NCI-H226 (cell line): ENCODE measurements at places on chromosomes 7 and 10.

DNA sequence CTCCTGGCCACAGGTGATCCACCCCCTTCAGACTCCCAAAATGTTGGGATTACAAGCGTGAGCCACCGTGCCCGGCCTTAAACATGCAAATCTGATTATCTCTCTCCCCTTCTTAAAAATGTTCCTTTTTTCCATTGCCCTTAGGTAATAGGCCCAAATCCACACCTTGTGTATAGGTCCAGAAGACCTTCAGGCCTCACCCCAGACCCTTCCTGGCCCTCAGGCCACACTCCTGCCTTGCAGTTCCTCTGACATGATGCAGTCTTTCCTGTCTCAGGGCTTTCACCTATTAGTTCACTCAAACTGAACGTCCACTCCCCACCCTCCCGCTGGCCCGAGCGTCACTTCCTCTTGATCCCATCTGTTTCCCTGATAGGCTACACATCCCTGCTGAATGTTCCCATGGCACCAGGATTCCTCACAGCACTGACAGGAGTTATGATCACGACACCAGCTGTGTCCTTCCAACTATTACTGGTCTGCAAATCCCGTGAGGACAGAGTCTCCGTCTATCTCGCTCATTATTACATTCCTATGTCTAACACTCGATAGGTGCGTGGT is 46.4 kb downstream of the DENND2A start:
- DNase-seq = no peak

- DNase-seq = no peak
These were observed 79.0 kb upstream of the MACROH2A2 start for GRCh38 chr10:69973678-69974077.

DNA sequence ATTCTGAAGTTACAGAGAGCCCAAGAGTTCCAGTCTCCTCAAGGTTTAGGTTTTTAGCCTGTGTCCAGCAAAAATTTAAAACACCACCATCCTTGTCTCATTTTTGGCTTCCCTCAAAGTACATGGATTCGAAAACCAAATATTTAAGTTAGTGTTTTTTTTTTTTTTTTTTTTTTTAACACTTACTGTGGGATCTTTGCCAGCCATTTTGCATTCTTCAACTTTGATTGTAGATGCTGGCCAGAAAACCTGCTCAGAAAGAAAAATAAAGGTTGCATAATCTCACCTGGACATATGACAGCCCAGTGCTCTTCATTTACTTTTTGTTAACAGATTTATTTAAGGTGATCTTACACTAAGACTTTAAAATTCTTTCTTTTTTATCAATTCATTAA is 91.6 kb downstream of the SEMA3C start:
- peak; percentile 51 for DNase-seq

GRCh38 chr7:131602304-131602993 is 46.0 kb upstream of the PODXL start:
- DNase-seq = peak; percentile 49

DNA sequence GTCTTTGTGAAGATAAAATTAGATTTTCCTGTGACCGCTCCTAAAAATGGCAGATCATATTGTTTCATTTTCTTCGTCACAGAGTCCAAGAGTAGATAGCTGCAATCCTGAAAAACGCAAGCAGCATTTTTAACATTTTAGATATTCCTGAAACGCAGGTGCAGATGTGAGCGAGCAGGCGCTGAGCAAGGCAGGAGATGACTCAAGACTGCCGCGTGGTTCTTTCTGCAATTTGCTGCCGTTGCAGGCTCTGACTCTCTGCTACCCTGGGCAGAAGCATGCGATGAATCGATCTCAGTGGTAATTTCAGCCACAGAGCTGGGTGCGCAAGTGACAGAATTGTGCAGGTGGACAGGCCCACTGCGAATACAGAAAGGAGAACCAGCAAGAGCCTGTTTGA is 331.9 kb downstream of the ACTR3B start:
- no peak for DNase-seq
